Stomach (tissue), 19 donors: ENCODE measurements at places on chromosomes 1 and 21.

GRCh38 chr1:212607913-212608391, 609 bp upstream of the ATF3 start:
- DNase-seq = no peak

DNA sequence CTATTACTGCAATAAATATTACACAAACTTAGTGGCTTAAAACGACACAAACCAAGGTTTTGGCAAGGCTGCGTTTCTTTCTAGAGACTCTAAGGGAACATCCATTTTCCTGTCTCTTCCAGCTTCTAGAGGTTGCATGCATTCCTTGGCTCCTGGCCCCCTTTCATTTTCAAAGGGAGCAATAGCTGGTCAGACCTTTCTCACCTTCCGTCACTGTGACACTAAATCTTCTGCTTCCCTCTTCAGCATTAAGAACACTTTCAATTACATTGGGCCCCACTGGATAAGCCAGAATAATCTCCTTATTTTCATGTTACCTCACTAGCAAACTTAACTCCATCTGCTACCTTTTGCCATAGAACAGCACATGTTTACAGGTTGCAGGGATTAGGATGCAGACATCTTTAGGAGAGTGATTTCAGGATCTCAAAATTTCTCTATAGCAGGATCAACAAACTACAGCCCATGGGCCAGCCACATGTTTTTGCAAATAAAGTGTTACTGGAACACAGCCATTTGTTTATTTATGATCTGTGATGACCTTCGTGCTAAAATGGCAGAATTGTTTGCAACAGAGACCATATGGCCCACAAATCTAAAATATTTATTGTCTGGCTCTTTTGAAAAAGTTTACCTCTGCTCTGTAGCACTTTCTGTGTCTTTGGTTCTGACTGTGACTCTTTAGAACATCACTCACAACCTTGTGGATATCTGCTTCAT, 221.5 kb upstream of the SGIP1 start:
- DNase-seq = no peak

GRCh38 chr1:83746234-83746633, 252.7 kb downstream of the TTLL7 start:
- no peak for DNase-seq

GRCh38 chr1:55707846-55708245, 492.7 kb upstream of the USP24 start:
- no peak for DNase-seq

GRCh38 chr1:221714227-221715152, 27.4 kb downstream of the DUSP10 start:
- DNase-seq = no peak

DNA sequence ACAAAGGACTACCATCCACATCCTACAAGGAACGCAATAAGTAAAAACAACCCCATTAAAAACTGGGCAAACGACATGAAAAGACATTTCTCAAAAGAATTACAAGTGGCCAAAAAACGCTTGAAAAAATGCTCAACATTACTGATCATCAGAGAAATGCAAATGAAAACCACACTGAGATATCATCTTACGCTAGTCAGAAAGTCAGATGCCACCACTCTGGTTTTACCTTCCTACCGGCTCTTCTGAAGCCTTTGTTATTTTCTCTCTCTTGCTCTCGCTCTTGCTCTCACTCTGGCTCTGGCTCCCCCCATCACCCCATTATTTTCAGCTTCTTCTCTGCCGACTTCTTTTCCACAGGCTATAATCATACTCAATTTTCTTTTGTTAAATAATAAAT, 38.8 kb downstream of the VPS45 start:
- DNase-seq = peak; percentile 12
